ENCODE measurements at places on chromosomes 6 and 20.

- DNase-seq, result no peak
Measured at GRCh38 chr6:106370639-106371038, 10.1 kb downstream of the CRYBG1 start.

GRCh38 chr20:11091511-11091910 lies 417.7 kb upstream of the JAG1 start:
- DNase-seq, result peak; percentile 15

GRCh38 chr6:28082939-28083338 lies 2.6 kb downstream of the ZNF165 start:
- DNase-seq, result no peak

GRCh38 chr6:116439522-116440051 lies 21.6 kb upstream of the CALHM6 start:
- peak; percentile 76 for DNase-seq

DNA sequence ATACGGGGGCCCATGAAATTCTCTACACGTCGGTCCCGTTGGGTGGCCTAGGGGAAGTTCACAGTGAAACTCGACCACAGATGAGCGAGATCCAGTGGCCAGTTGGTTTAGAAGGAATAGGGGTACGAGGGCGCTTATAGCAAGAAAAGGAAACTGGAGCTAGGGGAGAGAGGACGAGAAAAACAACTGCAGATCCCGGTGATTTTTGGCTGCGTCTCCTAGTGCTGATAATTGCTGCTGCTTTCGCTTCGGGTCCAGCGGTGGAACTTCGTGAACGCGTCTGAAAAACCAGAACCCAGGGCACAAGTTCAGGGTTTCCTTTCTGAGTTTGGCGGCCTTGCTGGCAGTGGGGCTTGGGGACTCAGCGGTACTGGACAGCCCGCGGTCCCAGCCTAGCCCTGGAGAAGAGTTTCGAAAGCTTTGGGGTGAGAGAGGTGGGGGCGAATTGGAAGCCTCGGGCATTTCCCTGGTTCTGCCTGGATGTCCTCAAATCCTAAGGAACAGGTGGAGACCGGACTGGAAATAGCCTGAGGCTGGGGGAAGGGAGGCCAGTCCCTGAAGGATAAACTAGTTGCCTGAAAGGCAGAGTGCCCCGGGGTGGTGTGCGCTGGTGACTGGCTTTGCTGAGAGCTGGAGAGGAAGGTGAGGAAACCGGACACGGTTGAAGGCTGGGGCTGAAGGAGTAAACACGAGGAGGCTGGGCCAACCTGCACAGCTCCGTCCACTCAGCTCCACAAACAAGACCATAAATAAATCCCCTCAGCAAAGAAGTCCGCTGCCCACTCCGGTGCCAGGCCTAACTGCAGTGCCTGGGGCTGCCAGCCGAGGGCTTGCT lies 793 bp downstream of the GMPR start:
- peak; percentile 52 for DNase-seq

GRCh38 chr20:1840817-1841553 lies 54.2 kb upstream of the SIRPA start:
- no peak for DNase-seq

DNA sequence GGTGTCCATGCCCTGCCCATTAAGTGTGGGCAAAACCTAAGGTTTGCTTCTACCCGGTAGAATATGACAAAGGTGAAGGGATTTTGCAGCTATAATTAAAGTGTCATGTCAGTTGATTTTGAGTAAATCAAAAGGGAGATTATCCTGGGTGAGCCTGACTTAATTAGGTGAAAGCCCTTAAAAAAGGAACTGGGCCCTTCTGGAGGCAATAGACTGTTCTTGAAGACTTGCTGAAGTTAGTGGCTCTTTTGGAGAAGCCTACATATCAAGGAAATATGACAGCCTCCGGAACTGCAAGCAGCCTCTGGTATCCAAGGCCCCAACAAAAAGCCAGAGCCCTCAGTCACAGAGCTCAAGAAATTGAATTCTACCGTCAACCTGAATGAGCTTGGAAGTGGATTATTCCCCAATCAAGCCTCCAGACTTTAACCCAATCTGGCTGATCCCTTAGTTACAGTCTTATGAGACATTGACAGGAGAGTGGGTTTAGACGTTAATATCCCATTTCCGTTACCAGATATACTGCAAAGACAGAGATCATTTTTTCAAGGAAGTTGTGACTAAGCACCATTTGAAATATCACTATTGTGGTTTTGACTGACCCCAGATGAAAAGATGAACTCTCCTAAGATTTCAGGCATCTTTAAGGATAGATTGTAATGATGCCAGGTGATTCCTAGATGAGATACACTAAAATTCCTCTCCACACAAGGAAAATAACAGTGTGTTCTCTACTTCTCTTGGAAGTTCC lies 303.4 kb downstream of the PLCB1 start:
- DNase-seq, result no peak

DNA sequence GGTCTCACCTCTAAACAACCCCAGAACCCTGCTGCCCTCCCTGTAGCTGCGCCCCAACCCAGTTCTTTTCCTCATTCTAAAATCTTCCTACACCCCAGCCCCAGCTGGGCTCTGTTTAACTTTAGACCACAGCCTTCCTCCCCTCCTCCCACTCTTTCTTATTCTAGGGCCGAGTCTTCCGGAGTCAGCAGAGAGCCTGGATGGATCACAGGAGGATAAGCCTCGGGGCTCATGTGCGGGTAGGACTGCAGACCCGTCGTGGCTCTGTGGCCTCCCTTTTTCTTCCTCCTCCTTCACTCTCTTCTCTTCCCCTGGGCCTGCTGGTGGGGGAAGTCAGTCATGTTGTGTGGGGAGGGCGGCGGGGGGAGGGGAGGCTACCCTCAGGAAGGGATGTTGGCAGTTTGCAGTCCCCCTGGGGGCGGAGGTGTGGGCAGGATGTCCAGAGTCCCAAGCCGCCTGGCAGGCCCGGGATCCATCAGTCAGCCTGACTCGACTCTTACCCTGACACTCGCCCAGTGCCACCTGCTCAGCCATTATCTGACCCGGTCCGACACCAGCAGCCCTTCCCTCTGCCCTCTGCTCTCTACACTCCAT lies 8.1 kb downstream of the CAPN11 start:
- no peak for DNase-seq

DNA sequence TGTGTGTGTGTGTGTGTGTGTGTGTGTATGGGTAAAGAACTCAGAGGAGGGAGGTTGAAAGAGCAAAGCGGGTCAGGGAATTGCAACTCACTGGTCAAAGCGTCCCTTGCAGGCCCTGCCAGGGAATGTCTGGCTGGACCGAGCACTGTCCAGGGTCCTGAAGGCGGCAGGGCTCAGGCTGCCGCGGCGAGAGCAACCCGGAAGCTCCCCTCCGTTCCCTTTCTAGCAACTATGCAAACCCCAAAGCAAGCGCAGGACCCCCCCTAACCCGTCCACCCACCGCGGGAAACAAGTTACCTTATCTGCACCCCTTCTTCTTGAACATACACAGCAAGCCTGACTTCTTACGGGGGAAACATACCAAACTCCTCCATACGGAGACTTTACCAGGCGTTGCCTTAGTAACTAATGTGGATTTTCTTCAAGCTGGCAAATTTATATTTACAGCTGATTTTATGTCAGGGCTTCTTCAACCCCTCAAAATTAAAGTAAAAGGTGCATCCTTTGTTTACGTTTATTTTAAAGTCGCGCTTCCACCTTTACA lies 538 bp upstream of the GRM1 start:
- DNase-seq, result peak; percentile 67

- DNase-seq, result peak; percentile 84
Measured at GRCh38 chr6:151063352-151063751, 176.4 kb upstream of the AKAP12 start.

- DNase-seq, result no peak
Measured at GRCh38 chr20:16397086-16397485, 176.2 kb downstream of the KIF16B start.

DNA sequence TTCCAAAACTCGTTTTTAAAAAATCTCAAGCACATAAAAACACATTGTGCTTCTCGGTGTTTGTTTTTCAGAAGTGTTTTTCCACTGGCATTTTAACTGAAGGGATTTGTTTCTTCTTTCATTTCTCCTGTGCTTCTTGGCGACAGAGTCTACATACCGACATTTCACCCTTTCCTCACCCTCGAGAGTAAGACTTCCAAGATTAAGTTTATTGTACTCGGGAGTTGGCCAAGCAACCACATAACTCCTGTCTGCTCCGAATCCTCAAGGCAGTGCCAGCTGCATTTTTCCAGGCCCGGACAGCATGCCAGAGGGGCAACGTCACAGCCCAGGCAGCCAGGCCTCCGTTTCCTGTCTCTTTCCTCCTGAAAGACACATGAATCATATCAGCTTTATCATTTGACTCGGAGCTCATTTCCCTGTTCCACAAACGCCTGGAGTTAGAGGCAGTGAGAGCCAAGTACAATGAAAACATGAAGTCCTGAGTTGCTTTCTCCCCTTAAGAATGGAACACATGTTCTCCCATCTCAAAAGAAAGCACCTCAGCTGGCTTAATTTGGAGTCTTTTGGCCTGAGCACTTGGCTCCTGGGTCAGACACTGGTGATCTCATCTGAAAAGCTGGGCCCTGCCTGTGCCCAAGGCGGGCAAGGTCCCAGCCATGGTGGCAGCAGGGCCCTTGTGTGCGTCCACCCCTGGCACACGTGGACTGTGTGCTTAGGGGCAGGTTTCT lies 23.2 kb upstream of the FAM50B start:
- DNase-seq, result peak; percentile 97

Data from choroid plexus epithelial cell (primary cell).